Activated CD4-positive, alpha-beta T cell treated with anti-CD3 and anti-CD28 coated beads, Interleukin-2, Interleukin-4, amounts not matched to agents 100 ng/mL and 50 ng/mL, durations not matched to agents 16 hours and 8 hours (primary cell): ENCODE measurements at places on chromosomes 6 and 20.

DNA sequence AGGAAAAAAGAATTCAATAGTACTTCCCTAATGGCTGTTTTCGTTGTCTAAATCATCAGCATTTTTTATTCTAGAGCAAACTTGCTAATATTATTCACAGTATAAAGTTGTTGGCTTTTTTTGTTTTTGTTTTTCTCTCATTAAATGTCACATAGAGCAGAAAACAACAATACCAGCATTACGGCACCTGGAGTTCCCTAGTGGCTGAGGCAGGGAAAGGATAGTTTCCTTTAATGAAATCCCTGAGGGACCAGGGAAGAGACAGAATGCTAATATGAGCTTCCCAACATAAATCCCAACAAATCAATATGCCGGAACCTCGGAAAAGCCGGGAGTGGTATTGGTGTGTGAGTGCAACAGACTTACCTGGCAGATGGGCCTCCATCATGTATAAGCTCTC lies 235.2 kb upstream of the ASCC3 start:
- no peak for DNase-seq

DNA sequence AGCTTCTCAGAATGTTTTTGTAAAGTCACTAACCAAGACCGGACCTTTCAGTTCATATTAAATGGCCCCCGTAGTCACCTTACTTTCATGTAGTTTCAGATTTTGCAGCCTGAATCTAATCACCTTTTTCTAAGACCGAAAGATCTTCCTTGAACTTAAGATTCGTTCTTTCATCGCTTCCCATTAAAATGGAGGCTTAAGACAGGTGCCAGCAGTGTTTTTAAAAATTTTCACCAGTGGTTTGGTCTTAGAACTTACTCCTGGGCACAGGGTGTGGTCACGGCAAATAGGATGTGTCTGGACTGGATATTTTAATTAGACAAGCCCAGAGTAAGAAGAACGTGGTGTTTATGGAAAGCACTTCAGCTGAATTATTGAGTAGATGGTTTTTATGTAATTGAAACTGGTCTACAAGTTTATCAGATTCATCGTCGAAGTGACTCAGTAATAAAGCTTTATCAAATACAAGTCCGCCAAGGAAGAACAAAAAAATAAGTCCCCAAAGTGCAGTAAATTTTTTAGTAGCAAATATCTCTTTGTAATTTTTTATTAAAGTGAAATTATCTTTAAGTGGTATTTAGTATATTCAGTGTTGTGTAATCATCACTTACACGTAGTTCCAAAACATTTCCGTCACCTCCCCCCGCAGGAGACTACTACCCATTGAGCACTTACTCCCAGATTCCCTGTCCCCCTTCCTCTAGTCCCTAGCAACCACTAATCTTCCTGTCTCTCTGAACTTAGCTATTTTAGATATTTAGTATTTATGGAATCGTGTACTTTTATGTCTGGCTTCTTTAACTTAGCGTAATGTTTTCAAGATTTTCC lies 868 bp downstream of the SRSF3 start:
- DNase-seq: peak; percentile 36

- no peak for DNase-seq
These were observed 215.1 kb upstream of the TBX18 start for GRCh38 chr6:84979541-84979940.

- no peak for DNase-seq
These were observed 38.6 kb upstream of the CST7 start for GRCh38 chr20:24910461-24910860.

DNA sequence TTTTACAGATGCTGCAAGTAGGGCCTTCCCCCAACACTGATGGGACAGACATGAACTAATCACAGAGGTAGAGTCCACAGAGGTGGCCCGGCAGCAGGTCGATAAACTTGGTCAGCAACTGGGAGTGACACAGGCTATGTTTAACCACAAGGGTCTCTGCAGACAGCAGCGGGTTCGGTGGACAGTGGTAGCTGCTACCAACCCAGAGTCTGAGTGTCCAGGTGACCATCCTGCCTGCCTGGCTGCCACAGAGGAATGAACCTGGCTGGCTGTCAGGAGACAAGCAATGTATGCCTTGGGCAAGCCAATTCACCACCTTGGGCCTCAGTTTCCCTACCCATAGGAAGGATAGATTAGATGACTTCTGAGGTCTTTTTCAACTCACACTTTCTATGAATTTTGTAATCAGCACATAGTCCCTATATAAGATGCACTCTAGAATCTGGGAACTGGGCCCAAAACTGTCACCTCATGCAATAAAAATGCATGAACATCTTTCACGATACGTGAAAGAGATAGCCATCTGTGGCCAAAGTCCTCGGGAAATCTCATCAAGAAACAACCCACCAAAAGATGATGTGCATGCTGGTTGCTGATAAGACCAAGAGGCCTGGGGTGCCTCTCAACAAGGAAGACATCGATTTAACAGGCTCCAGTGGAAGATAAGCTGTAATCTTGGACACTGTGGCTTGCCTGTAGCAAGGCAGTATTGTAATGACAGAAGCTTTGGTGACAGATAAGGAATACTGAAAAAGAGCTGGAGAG lies 30.5 kb downstream of the MDGA1 start:
- no peak for DNase-seq

DNA sequence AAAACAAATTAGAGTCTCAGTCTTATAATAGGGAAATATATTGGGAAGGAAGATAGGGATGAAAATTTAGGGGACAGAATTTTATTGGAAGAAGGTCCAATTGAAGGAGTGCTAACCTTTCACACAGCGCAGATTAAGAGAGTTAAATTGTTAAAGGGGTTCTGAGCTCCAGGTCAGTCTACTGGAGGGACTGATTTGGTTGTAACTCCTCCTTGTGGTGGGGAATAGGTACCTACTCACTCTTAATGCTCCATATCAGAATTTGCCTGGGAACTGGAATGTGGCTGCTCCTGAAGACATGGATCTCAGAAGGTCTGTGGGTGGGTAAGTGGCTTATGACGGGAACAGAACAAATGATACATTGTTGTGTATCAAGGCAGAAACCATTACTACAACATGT lies 143.5 kb downstream of the FLRT3 start:
- no peak for DNase-seq

GRCh38 chr20:63966172-63966943 lies 3.4 kb downstream of the ZNF512B start:
- DNase-seq: no peak

- DNase-seq: no peak
These were observed 4.4 kb upstream of the PYGB start for GRCh38 chr20:25243416-25243979.

- DNase-seq: no peak
These were observed 8.5 kb upstream of the PACSIN1 start for GRCh38 chr6:34457382-34457741.

DNA sequence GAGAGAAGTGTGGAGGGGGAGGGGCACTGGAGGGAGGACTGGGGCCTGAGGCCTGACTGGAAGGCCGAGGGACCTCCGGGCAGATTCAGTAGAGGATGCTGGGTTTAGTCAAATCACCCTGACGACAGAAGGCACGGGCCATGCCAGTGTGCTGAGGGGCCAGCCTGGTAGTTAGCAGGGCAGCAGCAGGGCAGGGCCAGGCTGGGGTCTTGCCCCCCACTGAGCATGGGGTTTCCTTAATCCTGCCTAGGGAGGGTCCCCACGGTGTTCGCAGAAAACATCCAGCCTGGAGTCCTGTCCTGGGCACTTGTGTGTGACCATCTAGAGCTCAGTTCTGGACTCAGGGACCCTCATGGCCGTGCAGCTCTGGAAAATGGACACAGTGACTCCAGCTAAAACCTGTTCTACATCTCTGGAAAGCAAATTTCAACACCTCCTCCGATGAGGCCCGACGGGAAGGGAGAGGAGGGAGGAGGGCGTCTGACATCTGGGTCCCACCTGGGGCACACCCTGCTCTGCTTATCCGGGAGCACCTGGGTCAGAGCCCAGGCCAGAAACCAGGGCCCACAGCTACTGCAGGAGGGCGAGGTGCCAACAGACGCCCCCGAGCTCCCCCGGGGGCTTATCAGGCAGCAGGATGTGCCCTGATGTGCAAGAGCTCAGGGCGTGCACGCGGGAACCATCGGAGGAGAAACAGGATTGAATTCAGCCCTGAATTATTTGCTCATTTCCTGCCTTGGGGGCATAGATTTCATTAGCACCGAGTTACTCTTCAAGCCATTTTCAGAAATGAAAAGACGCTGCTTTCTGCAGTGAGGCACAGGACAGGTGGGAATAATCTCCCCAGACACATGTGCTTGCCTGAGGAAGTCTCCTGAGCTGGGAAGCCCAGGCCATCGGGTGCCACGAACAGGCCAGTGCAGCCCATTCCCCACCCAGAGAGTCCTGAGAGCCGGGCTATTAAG lies 78.0 kb upstream of the MPC1 start:
- no peak for DNase-seq

DNA sequence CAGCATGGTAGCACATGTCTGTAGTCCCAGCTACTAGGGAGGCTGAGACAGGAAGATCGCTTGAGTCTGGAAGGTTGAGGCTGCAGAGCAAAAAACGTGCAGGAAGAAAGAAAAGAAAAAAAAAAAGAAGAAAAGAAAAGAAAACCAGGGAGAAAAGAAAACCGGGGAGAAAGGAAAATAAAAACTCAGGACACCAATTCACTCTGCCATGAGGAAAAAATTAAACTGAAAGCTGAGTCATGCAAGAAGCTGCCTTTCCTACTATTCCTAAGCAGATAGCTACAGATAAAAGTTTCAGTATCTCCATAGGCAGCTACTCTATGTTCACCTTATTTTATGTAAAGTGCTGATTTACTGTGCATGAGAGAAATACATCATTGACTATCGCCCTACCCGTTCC lies 10.5 kb downstream of the PTGIS start:
- no peak for DNase-seq

GRCh38 chr6:1384549-1385128 lies 4.7 kb upstream of the FOXF2 start:
- DNase-seq: no peak
